ENCODE measurements at places on chromosomes 2 and 18.

- DNase-seq = no peak
These were observed 27.2 kb downstream of the CLUL1 start for GRCh38 chr18:623761-624620.

DNA sequence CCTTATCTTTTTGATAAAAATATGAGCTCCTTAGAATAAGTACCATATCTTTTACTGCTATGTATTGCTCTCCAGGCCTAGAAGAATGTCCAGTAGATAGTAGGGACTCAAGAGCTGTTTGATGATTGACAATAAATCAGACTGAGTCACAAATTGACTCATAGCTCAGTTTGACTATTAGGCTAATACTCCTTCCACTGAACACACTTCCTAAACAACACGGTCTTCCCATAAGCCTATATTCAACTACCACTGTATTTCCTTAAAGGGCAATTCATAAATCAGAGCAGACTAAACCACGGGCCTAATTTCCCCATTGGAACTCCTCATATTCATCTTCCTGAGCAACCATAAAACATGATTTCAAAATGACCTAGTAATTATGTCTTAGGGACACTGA lies 258.5 kb downstream of the ALK start:
- DNase-seq = no peak

- no peak for DNase-seq
These were observed 36.0 kb downstream of the SULT1C2 start for GRCh38 chr2:108324531-108325255.

DNA sequence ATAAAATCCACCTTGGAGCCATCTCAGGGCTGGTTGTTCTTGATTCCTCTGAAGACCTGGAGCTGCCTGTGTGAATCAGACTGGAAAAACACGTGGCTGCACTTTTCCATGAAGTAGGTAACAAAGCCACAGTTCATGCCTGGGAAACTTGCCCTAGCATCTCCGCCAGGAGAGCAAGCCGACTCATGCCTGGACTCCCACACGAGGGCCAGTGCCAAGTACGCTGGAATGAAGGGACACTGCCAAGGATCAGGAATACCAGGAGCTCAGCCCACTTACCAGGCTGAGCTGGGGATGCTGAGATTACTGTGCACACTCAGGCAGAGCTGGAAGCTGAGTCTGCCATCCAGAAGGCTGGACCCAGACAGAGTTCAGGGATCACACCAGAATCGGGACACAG lies 10.9 kb upstream of the FHL2 start:
- no peak for DNase-seq

- DNase-seq = no peak
These were observed 417.6 kb downstream of the SOX11 start for GRCh38 chr2:6109831-6110230.

- no peak for DNase-seq
These were observed 447.6 kb upstream of the ID2 start for GRCh38 chr2:8234253-8234652.

DNA sequence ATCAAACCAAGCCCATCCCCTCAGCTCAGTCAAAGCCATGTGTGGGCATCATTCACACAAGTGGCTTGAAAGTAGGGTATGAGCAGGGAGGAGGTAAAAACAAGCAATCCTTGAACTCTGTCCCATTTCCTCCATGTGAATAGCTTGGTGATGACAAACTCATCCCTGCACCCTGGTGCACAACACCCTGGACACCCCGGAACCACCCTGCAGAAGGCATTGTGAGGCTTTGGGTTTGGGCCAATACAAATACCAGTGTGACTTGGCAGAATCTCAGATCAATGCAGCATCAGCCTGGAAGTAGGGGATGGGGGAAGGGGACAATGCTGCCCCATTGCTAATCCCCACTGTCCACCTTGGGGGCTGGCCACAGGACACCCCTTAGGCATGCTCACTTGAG lies 28.6 kb downstream of the TGFA start:
- DNase-seq = no peak

DNA sequence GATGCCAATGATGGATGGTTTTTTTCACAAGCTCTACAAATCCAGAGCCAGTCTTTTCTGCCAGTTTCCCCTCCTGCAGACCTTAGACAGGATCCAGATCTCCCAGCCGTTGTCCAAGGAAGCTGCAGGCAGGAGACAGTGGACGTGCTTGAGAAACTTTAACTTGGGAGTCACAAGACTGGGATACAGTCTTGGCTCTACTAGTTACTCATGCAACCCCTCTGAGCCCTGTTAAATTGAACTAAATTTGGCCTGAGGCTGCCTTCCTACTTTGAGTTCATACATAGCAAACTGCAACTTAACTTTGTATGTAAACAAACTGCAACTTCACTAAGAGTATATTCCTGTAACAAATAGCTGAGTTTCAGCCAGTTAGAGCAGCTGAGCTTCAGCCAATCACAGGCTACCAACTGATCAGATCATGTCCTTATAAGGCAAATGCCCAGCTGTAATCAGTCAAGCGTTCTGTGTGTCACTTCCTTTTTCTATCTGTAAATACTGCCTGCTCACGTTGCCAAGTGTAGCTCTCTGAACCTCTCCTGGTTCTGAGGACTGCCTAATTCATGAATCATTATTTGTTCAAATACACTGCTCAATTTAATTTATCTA lies 140.9 kb downstream of the CAPN13 start:
- no peak for DNase-seq
